ENCODE measurements at places on chromosomes 11 and 22. TPM values are rescaled to one million over a fixed set of nuclear protein-coding genes. Genes with fewer than 3 reads are reported as not detected.

DNA sequence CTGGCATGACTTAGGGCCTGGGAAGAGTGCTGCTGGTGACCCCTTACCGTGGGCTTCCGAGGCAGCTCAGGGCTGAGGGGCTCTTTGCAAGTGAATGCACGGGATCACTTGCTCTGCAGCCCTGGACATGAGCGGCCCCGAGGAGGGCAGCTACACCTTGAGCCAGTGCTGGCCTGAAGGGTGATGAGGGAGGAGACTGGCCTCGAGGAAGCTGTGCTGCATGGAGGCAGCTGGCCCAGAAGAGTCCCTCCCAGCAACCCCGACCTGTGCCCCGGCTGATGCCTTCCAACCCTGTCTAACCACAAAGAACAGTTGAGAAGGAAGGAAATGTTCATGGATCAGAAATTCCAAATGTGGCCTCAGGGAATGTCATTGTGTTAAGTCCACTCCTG is 45.2 kb downstream of the TBX1 start:
- DNase-seq = no peak
- no peak overlapping the region for H3K4me3 ChIP-seq
- peaks cover 4% of the 10 kb centered on the region for H3K4me1 ChIP-seq
- H3K36me3 ChIP-seq = no peaks in the 10 kb centered on the region
- H3K27ac ChIP-seq = no peak overlapping the region

The OR8D1 gene
- total RNA-seq = not detected

DNA sequence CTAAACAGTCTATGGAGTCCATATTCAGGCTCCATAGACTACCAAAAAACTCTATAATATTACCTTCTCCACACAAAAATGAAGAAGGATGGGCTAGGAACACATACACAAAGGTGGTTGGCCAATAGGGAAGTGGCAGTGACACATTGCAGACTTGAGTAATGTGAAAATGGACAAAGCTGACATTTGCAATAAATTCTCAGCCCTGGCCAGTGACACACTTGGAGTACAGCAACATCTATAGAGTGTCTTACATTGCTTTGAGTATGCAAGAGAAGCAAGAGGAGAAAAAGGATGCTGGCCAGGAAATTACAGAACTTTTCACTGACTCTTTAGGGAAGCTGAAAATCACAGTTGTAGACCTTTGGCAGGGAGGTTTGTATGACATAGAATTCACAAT is 7.3 kb upstream of the OR52W1 start:
- H3K27ac ChIP-seq = no peak overlapping the region
- no peak overlapping the region for H3K4me3 ChIP-seq
- no peaks in the 10 kb centered on the region for H3K36me3 ChIP-seq
- no peaks in the 10 kb centered on the region for H3K27me3 ChIP-seq

The SLC22A9 gene
- not detected for total RNA-seq

DNA sequence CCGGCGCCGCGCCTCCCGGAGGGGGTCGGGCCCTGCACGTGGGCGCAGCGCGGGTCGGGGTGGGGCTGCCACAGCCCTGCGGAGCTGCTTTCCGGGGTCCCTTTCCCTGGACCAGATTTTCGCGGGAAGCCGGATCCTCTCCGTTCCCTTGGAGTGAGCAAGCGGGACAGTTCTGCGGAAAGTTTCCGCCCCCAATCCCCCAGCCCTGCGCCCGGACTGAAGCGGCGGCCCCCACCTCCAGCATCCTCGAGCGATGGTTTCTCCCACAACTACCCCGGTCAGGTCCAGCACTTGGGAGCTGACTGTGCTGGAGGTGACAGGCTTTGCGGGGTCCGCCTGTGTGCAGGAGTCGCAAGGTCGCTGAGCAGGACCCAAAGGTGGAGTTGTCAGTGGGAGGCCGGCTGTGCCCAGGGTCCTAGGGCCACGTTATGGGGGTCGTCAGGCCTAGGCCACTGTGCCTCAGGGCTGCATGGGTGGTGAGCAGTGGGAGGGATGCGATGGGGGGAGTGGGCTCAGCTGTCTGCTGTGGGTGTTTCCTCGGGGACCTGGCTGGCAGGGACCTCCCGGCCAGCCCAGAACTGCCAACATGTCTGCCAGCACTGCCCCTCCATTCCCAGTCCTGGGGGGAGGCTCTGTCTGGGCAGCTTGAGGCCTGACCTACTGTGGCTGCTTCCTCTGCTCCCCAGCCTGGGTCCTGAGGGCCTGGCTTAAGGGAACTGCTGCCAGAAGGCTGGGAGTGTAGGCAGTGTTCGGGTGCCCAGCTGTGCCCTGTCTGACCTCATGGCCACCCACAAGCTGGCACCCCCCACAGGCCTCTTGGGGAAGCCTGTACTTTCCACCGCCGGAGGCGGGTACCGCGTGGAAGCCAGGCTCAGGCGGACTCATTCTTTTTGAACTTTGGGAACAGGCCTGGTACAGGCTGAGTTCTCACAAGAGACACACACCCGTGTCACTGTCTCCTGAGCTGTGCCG is 726 bp downstream of the ST3GAL4 start:
- no peaks in the 10 kb centered on the region for H3K27me3 ChIP-seq
- no peak overlapping the region for H3K27ac ChIP-seq
- no peak for DNase-seq
- peak overlapping the region; percentile 83 for H3K4me3 ChIP-seq
- H3K4me1 ChIP-seq = peaks cover 56% of the 10 kb centered on the region

The USH1C gene
- not detected for total RNA-seq

The MS4A6A gene
- total RNA-seq = not detected
